AG08396 (cell line): ENCODE measurements at places on chromosomes 5 and 9.

DNA sequence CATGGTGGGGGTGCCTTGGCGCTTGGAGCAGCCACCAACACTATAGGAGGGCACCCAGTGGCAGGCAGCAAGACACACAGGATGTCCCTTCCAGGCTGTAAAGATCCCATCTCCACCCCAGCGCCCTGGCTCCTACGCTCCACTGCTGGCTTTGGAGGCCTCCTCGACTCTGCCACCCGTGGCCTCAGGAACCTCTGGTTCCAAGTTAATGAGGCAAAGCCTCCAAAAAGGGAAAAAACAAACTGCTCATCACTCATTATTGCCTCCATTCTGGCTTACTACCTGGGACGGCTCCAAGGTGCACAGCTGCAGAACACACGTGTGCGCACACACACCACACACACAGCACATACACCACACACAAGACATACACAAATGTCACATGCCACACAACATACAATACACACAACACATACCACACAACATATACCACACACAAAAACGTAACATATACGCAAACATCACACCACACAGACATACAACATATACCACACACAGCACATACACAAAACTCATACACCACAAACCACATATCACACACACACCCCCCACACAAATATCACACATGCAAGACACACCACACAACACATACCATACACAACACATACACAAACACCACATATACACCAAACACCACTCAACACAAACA, 45.3 kb downstream of the ROR2 start:
- no peak for DNase-seq

GRCh38 chr5:164860896-164861295, 1355.5 kb downstream of the MAT2B start:
- no peak for DNase-seq

DNA sequence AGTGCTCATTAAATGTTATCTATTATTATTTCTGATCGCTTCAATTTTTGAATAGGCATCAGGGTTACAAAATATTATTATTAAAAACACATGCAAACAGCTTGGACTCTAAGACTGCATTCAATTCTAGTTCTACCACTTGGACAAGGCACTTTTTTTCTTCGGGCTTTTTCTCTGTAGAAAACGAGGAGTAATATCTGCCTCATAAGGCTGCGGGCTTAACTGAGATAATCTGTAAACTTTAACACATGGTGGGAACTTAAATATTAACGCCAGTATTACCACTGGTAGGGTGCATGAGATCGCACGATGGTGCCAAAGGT, 511 bp upstream of the SPDL1 start:
- DNase-seq = no peak

GRCh38 chr9:72897069-72897649, 55.7 kb downstream of the ALDH1A1 start:
- no peak for DNase-seq

GRCh38 chr5:133200256-133200655, 148.4 kb downstream of the HSPA4 start:
- DNase-seq = no peak

DNA sequence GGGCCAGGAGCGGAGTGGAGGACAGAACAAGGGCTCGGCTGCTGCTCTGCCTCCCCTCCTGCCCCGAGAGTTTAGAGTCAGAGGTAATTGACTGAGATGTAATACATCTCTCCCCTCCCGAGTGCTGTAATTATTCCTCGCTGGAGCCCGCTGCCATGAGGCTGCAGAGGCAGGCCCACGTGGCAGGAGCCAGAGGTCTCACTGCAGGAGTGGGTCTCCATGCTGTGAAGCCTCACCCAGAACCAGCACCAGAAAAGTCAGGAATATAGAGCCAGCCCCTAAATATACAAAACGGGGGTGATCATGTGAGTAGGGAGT, 2.5 kb downstream of the FAM163B start:
- no peak for DNase-seq

DNA sequence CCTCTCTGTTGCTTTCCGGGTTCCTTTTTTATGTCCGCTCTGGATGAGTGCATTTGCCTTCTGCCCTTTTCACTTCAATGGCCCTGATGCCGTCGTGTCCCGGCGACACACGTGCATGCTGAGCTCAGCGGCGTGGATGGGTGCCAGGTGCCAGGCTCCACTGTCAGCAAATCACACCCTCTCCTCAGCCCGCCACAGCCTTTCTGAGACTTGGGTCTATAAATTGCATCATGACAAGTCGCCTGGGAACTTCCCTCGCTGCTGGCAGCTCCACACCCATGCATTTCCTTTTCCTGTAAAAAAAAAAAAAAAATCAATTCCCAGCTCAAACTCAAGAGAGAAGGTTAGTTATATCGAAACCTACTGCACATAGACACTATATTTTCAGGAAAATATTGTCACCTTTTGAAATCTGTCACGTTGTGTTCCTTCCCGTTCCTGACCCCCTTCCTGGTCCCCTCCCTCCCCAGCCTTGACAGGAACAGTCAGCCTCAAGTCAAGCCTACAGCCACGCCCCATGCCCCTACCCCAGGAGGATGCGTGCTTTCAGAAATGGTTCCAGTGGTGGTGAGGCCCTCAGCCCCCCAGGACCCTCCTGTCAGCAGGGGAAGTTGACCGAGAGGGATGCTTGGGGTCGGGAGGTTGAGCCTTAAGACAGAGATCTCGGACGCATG, 110.3 kb upstream of the PTCH1 start:
- no peak for DNase-seq

GRCh38 chr5:132953710-132954109, 9.7 kb downstream of the AFF4 start:
- DNase-seq = no peak

DNA sequence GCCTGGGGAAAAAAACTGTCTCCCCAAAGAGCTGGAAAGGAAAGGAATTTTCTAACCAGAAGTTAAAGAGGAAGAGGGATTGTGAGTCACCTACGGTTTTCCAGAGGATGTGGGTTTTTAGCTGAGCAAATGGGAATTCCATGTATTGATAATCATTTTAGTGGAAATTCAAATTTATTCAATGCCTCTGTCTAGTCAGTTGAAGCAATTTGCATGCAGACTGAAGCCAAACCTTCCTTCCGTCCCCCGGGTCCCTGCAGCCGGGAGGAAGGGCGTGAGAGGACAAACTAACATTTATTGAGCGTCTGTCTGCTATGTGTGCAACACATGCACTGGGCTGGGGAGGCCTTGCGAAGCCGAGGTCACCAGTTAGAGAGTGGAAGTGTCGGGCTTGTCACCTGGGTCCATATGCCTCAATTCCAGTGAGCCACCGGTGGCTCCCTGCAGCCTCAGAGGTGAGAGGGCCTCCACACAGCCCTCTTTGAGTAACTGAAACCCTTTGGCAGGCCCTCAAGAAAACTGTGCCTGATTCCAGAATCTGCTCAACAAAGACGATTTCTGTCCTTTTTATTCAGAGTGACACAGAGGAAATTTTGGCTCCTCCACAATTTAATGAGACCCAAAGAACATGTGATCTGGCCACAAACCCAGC, 70.3 kb downstream of the COL27A1 start:
- no peak for DNase-seq

DNA sequence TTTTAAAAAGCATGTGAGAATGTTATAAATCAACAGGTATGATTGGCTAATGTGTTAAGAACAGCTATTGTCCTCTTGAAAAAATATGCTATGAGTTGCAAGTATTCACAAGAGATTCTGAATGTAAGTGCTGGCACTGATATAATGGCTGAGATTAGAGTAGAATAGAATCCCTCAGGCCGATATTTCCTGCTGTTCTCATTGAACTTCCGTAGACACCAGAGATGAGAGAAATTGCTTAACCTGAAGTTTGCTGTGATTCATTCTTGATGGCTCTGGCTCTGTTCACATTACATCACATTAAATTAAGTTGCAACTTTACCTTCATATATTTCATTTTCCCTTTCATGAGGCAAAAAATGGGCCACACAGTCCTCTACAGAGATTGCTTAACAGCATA, 114.5 kb downstream of the BAAT start:
- no peak for DNase-seq

- peak; percentile 83 for DNase-seq
Observed at GRCh38 chr9:127921557-127922120, 4.8 kb upstream of the ST6GALNAC4 start.

GRCh38 chr9:8864545-8864896, 1064.9 kb upstream of the DMAC1 start:
- no peak for DNase-seq

DNA sequence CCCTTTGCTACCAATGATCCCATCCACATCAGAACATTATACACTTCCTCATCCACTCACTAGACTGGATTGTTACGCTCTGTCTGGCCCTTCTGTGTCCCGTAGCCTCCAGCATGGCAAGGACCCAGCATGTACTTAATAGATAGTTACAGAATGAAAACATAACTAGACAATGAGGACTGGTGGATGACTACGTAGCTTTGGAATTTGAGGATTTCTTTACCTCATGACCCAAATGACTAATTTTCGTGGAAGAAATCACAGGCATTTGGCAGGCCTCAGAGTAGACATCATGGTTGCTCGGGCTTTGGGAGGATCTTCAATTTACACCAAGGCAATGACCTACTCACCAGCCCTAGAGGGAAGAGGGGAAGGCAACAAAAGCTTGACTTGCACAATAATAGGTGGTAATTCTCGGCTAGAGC, 299.8 kb downstream of the TLE1 start:
- peak; percentile 77 for DNase-seq

GRCh38 chr5:119129770-119130169, 58.9 kb downstream of the DMXL1 start:
- DNase-seq = no peak

DNA sequence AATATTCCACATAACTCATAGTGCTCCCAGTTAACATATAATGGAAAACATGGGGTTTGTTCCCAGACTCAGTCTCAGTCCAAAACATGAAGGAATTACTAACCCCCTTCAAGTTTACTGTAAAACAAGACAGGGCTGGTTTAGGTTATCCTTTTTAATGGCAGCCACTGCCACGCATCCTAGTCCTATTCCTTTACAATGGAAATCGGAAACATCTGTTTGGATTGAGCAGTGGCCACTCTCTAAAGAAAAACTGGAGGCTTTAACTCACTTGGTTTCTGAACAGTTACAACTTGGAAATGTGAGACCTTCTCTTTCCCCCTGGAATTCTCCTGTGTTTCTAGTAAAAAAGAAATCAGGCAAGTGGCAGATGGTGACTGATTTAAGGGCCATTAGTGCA, 609.9 kb upstream of the ACO1 start:
- DNase-seq = no peak

- DNase-seq = no peak
Observed at GRCh38 chr9:23215688-23216087, 610.4 kb downstream of the ELAVL2 start.

DNA sequence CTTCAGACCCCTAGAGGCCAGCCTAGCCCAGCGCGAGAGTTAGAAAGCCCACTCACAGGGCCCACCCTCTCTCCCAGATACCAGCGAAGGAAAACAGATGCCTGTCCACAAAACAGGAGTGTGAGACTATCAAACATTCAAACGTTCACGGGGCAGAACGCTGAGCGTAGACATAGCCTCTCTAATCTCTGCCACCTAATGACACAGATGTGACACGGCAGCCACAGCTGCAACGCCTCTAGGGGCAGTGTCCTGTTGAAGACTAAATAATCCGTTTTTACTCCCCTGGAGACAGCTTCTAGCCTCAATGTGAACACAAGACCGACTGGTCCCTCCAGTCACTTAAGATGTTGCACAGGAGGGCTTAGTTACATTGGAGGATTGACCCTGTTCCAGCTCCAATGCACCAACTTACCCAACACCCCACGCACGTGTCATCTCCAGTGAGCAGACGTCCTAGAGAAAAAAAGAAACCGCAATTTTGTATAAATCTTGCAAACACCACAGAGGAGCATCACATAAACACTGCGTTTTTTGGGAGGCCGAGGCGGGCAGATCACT, 14.3 kb downstream of the DIPK1B start:
- peak; percentile 67 for DNase-seq

- DNase-seq = no peak
Observed at GRCh38 chr9:121958530-121958929, 134.6 kb downstream of the TTLL11 start.

GRCh38 chr5:131634666-131634995, 398 bp downstream of the RAPGEF6 start:
- peak; percentile 27 for DNase-seq

DNA sequence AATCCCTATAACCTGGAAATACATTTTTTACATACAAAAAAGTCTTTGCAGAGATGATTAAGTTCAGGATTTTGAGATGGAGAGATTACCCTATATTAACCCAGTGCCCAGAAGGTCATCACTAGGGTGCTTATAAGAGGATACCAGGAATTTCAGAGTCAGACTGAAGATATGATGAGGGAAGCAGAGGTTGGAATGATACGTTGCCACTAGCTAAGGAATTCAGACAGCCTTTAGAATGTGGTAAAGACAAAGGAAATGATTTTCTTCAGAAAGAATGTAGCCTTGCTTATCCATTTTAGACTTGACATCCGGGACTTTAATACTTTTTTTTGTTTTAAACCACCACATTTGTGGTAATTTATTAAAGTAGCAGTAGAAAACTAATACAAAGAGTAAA, 2176.8 kb upstream of the C9orf72 start:
- no peak for DNase-seq

DNA sequence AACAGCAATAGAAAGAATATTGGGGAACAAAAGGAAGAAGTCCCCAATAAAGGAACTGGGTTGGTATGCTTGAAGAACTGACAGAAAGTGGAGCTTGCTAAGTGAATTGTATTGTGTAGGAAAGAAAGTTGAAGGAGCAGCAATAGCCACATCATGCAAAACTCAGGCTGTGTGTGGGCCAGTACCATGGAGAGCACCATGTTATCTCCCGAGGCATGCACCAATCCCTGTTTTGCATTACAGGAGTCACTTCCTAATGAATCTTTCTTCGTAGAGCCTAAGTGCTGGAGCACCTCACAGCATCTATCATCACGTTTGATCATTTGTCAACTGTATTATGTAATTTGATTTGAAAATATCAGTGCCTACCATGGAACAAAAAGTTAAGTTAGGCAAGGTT, 137.7 kb upstream of the NMUR2 start:
- DNase-seq = no peak

GRCh38 chr5:154345255-154345952, 100.4 kb upstream of the SAP30L start:
- DNase-seq = no peak

DNA sequence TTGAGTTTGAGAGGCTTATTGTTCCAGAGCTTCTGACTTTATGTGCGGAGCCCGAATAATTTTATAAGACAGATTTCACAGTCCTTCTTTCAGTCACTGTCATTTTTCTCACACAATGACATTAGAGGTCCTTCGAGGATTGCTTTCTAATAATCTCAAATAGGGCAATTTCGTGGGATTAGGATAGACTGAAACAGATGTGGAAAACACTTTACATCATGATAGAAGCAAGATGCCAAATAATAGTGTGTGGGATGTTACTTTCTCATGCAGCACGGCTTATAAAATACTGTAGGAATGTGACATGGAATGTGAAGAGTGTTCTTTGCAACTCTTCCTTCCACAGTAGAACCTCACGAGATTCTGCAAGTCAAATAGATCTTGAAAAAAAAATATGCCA, 451.3 kb downstream of the SEMA5A start:
- DNase-seq = no peak

GRCh38 chr5:11384441-11385250, 519.6 kb downstream of the CTNND2 start:
- no peak for DNase-seq

- DNase-seq = peak; percentile 3
Observed at GRCh38 chr5:176742246-176743105, 67.9 kb upstream of the UNC5A start.
